Stimulated activated CD4-positive, alpha-beta T cell treated with anti-CD3 and anti-CD28 coated beads, Interleukin-12 subunit alpha, Interleukin-12 subunit beta, amount 100 ng/mL, for 24 hours (primary cell): ENCODE measurements at places on chromosomes 2 and 18.

GRCh38 chr2:240375024-240375645 is 60.3 kb upstream of the GPC1 start:
- DNase-seq: no peak

GRCh38 chr2:212646698-212647366 is 108.2 kb upstream of the ERBB4 start:
- DNase-seq: no peak

- no peak for DNase-seq
Measured at GRCh38 chr18:80133124-80133523, 24.1 kb downstream of the ADNP2 start.

DNA sequence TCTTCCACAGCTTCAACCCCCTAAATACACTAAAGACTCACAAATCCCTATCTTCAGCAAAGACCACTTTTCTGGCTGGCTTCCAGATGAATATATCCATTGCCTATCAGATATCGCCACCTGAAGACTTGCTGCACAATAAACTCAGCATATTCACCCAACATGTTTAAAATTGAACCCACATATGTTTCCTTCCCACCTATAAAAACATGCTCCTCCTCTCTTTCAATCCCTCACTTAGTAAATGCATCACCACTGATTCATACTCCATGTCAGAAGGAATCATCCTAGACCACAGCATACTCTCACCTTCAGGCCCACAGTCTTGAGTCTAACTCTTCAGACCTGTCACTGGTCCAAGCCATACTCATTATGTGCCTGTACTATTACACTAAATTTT is 5.3 kb downstream of the SPC25 start:
- no peak for DNase-seq

DNA sequence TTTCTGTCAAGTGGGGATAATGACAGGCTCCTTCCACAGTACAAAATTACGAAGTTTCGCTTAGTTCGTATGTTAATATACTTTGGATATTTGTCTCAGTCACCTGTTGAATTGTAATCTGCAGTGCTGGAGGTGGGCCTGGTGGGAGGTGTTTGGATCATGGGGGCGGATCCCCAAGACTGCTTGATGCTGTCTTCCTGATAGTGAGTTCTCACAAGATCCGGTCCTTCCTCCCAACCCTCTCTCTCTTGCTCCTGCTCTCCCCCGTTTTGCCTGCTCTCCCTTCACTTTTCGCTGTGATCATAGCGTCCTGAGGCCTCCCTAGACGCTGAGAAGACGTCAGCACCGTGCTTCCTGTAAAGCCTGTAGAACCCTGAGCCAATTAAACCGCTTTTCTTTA is 97.1 kb upstream of the EPB41L3 start:
- no peak for DNase-seq

DNA sequence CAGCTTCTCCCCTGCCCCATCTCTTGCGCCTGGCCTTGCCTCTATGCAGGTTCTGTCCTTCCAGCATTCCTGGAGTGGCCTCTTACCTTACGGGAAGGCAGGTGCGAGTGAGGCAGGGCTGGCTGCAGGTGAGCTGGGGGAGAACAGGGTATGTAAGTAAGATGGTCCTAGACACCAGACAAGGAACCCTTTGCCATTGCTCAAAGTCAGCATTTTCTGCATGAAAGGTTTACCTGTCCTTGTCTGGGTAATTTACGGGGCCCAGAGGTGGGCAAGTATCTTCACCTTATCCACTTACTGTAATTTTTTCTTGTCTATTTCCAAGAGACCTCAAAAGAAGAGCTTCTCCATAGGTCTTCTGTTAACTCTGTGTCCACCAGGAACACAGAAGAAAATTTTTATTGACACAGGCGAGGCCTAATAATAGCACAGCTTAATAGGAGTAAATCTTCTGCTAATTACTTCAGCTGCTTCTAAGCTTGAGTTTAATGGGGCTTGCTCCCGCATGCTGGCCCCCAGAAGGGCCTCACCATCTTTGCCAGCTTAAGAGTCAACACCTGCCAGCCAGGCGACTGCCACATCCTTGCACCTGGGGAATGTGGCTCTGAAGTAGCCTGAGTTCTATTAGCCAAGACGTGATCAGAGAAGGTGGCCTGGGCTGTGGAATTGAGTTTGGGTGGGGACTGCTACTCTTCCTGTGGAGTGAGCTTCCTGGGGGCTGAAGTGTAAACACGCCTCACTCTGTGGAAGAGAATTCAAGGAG is 27.1 kb downstream of the PCARE start:
- DNase-seq: no peak

GRCh38 chr2:112166806-112167499 is 28.8 kb downstream of the FBLN7 start:
- no peak for DNase-seq

DNA sequence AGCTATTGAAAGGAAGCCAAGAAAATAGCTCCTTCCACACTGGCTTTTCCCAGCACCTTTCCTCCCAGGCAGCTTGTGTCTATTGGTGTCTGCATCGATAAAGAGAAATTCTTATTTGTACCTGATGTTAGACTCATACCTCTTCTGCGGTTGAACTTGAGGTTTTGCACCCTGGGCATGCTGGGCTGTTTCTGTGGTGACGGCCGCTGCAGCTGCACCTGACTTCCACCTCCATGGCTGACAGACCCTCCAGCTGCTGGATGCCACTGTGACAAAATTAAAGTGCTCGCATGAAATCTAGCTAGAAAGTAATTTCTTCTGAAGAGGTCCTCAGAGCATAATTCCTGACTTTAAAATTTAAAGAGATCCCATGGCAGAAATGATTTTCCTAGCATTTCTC is 6.6 kb downstream of the FECH start:
- no peak for DNase-seq

- no peak for DNase-seq
Measured at GRCh38 chr2:168798076-168798887, 4.2 kb upstream of the NOSTRIN start.

GRCh38 chr2:150046810-150047209 is 440.7 kb downstream of the RND3 start:
- DNase-seq: no peak
